Parietal lobe (tissue), 2 donors: ENCODE measurements at places on chromosomes 1 and 21. TPM values are rescaled to one million over a fixed set of nuclear protein-coding genes. Genes with fewer than 3 reads are reported as not detected.

Gene FLG2
- not detected for total RNA-seq

Gene GJA8
- not detected for total RNA-seq

Gene TRIM46
- total RNA-seq = 36.3 TPM

Gene S100A2
- total RNA-seq = not detected

Gene BACE2
- 7.2 TPM for total RNA-seq

Gene ADPRS
- 20.0 TPM for total RNA-seq

Gene RIPK4
- total RNA-seq = under 0.01 TPM

Gene TEDDM1
- not detected for total RNA-seq

Gene FBXO2
- 1.9 TPM for total RNA-seq

Gene ESRRG
- 8.1 TPM for total RNA-seq

Gene DIO1
- not detected for total RNA-seq

Gene SELENBP1
- 5.3 TPM for total RNA-seq
